Right renal cortex interstitium (tissue), 3 donors: ENCODE measurements at places on chromosomes 12 and 14. TPM values are rescaled to one million over a fixed set of nuclear protein-coding genes. Genes with fewer than 3 reads are reported as not detected.

GRCh38 chr12:92938018-92938417, 8.9 kb upstream of the EEA1 start:
- DNase-seq = no peak

The NTS gene
- 6.6 TPM for polyA plus RNA-seq

DNA sequence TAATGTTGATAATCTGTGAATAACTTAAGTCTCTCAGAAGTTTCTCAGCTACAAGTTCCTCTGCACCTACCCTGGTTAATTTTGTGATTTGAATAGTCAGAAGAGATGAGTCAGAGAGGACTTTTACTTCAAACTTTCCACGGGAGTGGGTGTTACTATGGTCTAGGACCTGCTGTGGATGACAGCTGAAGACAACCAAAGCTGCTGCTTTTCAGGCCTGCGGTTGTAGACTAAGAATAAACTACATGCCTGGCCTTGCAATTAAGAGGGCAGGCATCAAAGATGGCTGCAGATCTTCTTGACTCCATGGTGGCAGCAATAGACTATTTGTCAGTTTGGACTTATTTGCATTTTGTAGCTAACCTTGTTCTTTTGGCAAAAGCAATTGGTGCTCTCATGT, 227.1 kb upstream of the KRR1 start:
- no peak for DNase-seq

DNA sequence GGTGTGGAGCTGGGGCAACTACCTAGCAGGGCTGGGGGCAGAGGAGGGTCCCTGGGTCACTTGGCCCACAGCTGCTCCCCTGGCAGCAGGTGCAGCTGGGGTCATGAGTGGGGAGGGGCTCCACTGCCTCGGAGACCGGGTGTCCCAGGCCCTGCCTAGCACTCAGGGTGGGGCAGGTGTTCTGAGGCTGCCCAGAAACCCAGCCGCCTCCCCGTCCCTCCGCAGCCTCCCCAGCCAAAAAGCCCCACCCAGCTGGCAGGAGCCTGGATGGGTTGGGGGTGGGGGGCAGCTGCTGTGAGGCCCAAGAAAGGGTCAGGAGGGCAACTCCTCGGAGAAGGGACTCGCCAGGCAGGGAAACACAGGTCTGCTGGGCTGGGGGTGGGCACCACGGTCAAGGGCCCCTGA, 11.2 kb downstream of the AHNAK2 start:
- no peak for DNase-seq

DNA sequence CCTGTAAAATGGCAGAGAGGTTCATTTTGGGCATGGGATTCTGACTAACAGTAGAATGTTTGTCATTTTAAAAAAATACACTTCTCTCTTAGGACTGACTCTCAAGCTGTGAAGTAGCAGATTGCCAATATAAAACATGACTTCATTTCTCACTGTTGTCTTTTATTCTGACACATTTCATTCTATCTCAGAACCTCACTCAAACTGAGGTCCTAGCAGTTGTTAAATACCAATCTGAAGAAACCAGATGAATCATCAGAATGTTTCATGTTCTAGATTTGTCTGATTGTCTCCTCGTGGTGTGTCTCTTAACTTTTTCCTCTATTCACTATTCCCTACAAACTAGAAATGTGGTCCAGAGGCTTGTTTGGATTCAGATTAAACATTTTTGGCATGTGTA, 276.5 kb upstream of the NPAS3 start:
- DNase-seq = no peak

The OR4E2 gene
- polyA plus RNA-seq = not detected

DNA sequence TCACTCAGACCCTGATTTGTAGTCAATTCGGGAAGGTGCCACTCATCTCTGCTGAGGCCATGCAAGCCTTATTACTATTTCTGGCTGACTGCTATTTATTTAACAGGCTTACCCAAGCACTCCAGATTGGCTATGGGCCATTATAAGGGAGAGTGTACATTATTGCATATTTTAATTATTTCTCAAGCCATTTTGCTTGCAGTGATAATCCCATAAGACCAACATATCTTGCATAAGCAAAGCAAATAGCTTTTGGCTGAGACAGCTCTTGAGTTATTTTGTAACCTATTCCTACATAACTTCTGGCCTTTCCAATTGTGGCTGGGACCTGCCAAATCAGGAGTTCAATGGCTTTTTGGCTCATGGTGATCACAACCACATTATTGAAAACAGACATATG, 509.6 kb upstream of the USP15 start:
- no peak for DNase-seq

DNA sequence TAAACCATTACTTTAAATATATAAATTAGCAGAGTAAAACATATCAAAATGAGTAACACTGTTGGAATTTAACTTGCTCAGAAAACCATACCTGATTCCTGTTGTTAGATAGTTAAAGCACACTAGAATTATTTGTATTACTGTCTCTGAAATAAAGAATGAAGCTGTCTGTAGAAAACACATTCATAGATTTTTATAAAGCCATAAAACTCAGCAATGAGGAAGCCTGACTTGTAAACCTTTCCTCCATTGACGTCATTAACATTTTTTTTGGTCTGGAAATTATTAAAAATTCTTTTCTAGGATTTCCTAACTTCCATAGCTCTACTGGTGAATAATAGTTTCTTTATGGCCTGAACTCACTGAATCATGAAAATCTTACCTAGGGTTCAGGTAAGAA, 147.6 kb downstream of the BRMS1L start:
- no peak for DNase-seq

The CLEC2D gene
- 14.3 TPM for polyA plus RNA-seq

DNA sequence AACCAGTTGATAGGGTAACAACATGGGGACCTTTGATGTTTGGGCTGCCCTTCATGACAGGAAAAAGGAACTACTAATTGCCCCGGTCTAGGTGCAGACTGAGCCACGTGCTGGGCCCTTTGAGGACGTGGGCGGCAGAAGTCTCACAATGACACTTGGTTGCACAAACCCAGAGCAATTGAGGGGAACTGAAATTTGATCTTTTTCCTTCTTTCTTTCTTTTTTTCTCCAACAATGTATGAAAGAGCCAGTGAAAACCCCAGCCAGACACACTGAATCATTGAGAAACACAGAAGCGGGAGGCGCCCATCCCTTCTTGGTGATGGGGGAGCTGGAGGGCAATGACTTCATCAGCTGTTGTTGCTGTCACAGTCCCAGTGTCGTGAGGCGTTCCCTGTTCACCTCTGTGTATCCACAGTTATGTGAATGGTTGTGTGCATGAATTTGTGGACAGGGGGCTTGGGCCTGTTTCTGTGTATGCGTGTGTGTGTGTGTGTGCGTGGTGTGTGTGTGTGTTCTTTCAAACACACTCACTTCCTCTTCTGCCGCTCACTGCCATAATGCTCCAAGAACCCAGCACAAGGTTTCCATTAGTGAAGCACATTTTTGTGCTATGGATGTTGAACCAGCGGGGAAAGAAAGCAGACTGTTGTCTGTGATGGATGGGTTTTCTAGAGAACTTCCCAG, 137.5 kb upstream of the CCND2 start:
- peak; percentile 55 for DNase-seq

The UNC79 gene
- polyA plus RNA-seq = 0.82 TPM
